ENCODE measurements at places on chromosomes 13 and 19. TPM values are rescaled to one million over a fixed set of nuclear protein-coding genes. Genes with fewer than 3 reads are reported as not detected.

Gene PRKCG
- total RNA-seq = 6.5 TPM

Gene NCR1
- total RNA-seq = not detected

GRCh38 chr13:65034266-65034665 lies 2195.9 kb downstream of the PCDH9 start:
- H3K4me3 ChIP-seq = no peak overlapping the region
- no peaks in the 10 kb centered on the region for H3K27me3 ChIP-seq
- H3K4me1 ChIP-seq = no peaks in the 10 kb centered on the region
- no peak overlapping the region for H3K27ac ChIP-seq

- H3K27ac ChIP-seq = no peak overlapping the region
- H3K4me3 ChIP-seq = no peak overlapping the region
Measured at GRCh38 chr13:91045351-91046034, 302.0 kb upstream of the MIR17HG start.

DNA sequence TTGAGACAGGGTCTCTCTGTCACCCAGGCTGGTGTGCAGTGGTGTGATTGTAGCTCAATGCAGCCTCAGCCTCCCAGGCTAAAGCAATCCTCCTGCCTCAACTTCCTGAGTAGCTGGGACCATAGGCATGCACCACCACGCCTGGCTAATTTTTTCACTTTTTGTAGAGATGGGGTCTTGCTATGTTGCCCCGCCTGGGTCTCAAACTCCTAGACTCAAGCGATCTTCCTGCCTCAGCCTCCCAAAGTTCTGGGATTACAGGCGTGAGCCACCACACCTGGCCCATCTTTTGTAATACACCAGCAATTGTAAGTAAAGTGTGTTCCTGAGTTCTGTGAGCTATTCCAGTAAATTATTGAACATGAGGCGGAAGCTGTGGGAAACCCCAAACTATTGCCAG lies 6.7 kb downstream of the PLA2G4C start:
- H3K4me3 ChIP-seq = no peak overlapping the region
- peaks cover 10% of the 10 kb centered on the region for H3K27me3 ChIP-seq
- no peak overlapping the region for H3K27ac ChIP-seq

DNA sequence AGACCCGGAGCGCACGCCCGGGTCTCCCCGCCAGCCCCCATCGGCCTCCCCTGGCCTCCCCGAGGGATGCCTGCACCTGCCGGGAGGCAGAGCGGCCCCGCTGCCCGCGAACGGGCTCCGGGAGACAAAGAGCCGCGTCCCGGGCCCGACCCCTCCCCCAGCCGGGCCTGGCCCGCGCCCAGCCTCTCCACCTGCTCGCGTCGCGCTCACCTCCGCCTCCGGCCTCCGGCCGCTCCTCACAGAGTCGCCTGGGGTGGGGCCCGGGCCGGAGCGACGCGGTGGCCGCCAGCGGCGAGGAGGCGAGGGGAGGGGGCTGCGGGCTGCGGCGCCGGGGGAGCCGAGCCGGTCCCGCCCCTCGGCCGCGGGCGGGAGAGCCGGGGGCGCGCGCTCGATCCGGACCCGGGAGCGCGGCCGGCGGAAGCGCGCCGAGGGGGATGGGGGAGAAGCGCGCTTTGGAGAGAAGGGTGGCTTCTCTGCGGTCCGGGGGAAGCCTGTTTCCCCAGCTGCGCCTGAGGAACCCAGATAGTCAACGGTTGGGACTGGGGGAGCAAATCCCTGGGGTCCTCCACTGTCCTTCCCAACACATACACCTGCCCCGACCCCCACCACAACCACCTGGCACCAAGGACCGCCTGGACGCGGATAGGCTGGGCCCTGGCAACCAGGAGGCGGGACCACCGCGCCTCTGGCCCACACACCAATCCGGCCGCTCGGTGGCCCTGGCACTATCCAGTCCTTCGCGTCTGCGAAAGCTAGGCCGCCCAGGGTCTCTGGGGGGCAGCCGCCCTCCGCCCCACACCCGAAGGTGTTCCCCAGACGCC lies at the start of gene PRR36:
PRR36 (minus strand) TSS at position 315 of the 821 bp plus-strand sequence. CDS start 701 bp downstream, outside the sequence.
- H3K27ac ChIP-seq = peak within 1 kb of the TSS; percentile 96
- H3K36me3 ChIP-seq = peaks cover 10% of the 10 kb centered on the region
- H3K4me1 ChIP-seq = peaks cover 8% of the 10 kb centered on the region
- no peaks in the 10 kb centered on the region for H3K27me3 ChIP-seq
- peak; percentile 83 for DNase-seq

DNA sequence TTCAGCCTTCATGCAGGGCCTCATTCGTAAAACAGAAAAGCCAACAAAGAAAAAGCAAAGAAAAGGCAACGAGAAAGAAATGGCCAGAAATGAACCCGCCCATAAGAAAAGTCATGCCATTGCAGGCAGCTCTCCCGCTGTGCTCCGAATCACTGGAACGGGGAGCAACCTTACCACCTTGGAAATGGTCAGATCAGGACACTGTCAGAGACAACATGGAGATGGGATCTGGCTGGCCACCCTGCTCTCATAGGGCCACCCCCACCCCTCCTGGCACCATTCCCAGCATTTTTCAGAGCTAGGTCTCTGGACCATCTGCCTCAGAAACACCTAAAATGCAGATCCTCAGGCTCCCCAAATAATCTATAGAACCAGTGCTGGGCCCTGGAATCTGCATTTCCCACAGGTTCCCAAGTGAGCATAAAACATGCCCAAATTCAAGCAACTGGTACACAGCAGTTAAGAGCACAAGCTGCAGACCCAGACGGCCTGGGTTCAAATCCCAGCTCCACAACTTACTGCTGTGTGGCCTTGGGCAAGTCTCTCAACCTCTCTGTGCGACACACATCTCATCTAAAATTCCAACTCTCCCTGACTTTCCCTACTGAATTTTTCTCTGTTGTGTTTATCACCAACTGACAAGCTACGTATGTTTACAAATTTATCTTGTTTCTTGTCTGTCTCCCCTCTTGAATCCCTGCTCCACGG lies 151.6 kb downstream of the IER2 start:
- DNase-seq = no peak
- no peak overlapping the region for H3K4me3 ChIP-seq
- no peaks in the 10 kb centered on the region for H3K36me3 ChIP-seq
- H3K4me1 ChIP-seq = peaks cover 3% of the 10 kb centered on the region
- peaks cover 22% of the 10 kb centered on the region for H3K27me3 ChIP-seq
- H3K27ac ChIP-seq = no peak overlapping the region

GRCh38 chr19:58511353-58512208 lies at the start of gene SLC27A5:
Gene SLC27A5 (minus strand): TSS chr19:58511992. CDS start chr19:58511955, 37 bp downstream.
- H3K27ac ChIP-seq = no peak within 1 kb of the TSS
- H3K27me3 ChIP-seq = no peaks in the 10 kb centered on the region
- DNase-seq = no peak
- H3K36me3 ChIP-seq = peaks cover 6% of the 10 kb centered on the region
- H3K4me1 ChIP-seq = peaks cover 11% of the 10 kb centered on the region

Gene LRRC63
- 0.24 TPM for total RNA-seq

- H3K4me1 ChIP-seq = no peaks in the 10 kb centered on the region
- peaks cover 68% of the 10 kb centered on the region for H3K27me3 ChIP-seq
- H3K27ac ChIP-seq = no peak overlapping the region
- no peak overlapping the region for H3K4me3 ChIP-seq
Measured at GRCh38 chr13:28097503-28097902, 2.9 kb downstream of the FLT3 start.

DNA sequence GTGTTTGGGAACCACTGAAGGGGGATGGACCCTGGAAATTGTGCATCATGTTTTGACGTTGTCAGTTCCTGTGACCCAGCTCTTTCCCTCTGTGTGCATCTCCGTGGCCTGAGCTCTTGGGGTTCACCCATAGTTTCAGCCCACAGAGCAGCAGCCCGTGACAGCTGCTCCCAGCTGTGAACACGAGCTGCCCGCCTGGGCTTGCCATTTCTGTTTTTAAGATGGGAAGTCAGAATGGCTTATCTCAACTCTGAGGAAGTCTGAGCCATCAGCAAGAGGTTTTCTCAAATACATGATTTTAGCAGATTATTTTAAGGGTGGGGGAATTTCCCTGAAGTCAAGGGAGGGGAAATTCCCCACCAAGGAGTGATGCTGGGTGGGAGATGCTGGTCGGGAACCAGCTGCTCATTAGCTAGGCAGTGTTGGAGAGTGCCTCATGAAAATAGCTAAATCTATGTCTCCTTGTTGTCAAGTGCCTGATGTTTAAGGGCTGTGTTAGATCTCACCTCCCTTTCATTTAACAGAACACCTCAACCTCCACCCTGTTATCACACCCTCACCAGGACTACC lies 34.8 kb upstream of the C1QTNF9 start:
- no peak overlapping the region for H3K4me3 ChIP-seq
- peaks cover 11% of the 10 kb centered on the region for H3K4me1 ChIP-seq
- DNase-seq = no peak
- no peaks in the 10 kb centered on the region for H3K36me3 ChIP-seq

Gene CYP4F12
- total RNA-seq = not detected

Gene NCCRP1
- total RNA-seq = 0.93 TPM

Gene ZNF98
- not detected for total RNA-seq

Gene UPF3A
- total RNA-seq = 149 TPM

DNA sequence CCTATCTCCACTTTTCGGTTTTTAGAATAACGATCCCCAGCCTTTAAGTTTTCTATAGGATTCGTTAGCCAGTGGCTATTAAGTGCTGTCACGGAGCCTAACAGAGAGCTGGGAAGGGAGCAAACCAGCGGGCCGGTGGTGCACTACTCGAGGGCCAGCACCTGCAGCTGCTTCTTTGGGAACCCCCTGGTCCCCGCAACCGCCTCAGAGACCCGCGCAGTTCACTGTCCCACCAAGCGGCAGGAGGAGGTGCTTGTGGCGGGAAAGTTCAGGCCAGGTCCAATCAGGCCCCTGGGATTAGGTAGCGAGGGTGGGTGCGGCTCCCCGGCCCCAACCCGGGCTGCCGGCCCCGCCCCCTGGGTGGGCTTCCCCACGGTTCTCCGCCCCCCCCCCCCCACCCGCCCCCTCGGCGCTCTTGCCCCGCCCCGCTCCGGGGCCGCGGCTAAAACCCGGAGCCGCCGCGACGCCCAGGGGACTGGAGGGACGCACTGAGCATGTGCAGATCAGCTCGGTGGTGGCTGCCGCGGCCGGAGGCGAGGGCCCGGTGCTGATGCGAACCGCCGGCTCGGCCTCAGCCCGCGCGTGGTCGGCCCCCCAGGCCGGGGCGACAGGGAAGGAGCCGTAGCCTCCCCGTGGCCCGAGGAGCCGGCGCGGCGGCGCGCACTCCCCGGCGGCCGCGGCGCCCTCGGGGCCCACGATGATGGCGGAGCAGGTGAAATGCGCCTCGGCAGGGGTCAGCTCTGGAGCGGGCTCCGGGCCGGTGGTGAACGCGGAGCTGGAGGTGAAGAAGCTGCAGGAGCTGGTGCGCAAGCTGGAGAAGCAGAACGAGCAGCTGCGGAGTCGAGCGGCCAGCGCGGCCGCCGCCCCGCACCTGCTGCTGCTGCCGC lies at the start of gene SLAIN1:
SLAIN1 (plus strand) TSS at position 471 of the 887 bp plus-strand sequence; CDS start at position 698, 227 bp downstream.
- H3K27me3 ChIP-seq = peaks cover 13% of the 10 kb centered on the region
- DNase-seq = peak; percentile 80
- peak within 1 kb of the TSS; percentile 97 for H3K4me3 ChIP-seq
- H3K36me3 ChIP-seq = peaks cover 1% of the 10 kb centered on the region
- H3K4me1 ChIP-seq = peaks cover 39% of the 10 kb centered on the region

Gene SIGLEC7
- not detected for total RNA-seq

DNA sequence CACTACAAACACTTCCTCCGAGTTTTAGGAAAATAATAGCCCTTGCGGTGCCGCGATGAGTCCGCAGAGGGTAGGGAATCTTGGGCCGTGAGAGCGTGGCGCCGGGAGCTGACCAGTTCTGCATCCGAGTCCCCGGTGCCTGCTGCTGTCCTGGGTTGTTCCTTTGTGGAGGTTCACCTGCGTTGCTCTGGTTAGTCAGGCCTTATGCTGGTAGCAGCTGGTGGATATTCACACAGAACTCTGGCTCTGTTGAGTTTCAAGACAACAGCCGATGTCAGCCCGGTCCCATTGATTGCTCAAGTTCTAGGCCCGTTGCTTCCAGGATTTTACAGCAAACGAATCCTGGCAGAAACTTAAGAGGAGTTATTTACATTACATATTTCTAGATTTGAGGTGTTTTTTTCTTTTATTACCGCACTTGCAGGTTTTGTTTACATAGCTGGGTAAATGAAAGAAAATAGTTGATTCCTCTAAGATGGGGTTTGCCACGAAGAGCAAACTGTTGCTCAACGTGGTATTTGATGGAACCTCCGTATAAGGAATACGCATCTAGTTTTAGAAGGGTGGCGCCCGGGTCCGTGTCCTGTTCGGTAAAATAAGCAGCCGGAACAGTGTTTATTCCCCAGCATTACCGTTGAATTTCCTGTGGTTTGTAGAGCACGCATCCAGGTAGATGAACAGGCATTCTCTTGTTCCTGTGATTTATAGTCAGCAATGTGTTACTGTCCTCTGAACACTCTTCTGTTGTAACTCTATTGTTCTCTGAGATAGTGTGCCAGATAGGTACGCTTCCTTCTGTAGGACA lies 1.3 kb downstream of the CLDN10 start:
- peaks cover 14% of the 10 kb centered on the region for H3K4me1 ChIP-seq
- no peaks in the 10 kb centered on the region for H3K36me3 ChIP-seq
- H3K27ac ChIP-seq = no peak overlapping the region
- peaks cover 51% of the 10 kb centered on the region for H3K27me3 ChIP-seq
- DNase-seq = no peak
- H3K4me3 ChIP-seq = peak overlapping the region; percentile 70

DNA sequence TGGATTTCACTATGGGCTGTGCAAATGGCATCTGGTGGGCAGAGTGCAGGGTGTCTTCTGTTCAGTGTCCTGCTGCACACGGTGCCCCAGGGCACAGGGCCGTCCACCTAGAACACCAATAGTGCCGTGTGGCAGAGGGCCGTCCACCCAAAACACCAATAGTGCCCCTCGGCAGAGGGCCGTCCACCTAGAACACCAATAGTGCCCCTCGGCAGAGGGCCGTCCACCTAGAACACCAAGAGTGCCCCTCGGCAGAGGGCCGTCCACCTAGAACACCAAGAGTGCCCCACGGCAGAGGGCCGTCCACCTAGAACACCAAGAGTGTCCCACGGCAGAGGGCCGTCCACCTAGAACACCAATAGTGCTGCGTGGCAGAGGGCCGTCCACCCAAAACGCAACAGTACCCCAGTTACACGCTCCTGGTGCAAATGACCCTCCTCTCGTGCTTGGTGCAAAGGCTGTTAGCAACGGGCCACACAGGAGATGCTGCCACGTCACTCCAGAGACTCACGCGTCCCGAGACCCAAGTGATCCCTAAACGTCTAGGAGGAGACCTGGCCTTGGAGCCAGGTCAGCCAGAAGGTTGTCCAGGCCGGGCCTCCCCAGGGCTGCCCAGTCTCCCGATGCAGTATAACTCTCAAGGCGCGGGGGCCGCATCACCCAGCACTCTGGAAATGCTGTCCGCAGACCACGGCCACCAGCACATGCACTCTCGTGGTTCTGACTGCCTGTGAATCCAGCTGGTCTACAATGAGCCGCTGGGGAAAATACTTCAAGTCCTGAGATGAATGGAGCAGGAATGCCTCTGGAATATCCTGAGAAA lies 51.5 kb downstream of the RASA3 start:
- peaks cover 4% of the 10 kb centered on the region for H3K4me1 ChIP-seq
- no peak overlapping the region for H3K4me3 ChIP-seq
- H3K27ac ChIP-seq = no peak overlapping the region
- no peak for DNase-seq

Measured in progenitor cell of endocrine pancreas (in vitro differentiated cells).